ENCODE measurements at places on chromosomes 6 and 20.
A peak's percentile ranks its signal among the peaks of the same experiment; 100 is the strongest.

DNA sequence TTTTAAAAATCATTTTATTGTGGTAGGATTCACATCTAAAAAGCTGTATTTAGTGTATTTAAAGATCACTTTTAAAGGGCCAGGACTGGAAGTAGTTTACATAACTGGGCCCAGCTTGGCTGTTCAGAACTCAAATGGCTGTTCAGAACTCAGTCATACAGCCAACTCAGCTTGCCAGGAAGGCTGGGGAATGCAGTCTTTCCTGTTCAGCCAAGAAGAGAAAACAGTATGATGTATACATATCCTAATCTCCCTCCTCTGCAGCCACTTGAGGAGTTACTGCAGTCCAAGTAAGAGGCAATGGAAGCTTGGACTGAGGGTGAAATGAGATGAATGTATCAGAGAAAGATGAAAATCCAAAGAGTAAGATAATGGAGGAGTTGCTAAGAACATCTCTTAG, 24.6 kb downstream of the DSTN start:
- DNase-seq: peak; percentile 68

DNA sequence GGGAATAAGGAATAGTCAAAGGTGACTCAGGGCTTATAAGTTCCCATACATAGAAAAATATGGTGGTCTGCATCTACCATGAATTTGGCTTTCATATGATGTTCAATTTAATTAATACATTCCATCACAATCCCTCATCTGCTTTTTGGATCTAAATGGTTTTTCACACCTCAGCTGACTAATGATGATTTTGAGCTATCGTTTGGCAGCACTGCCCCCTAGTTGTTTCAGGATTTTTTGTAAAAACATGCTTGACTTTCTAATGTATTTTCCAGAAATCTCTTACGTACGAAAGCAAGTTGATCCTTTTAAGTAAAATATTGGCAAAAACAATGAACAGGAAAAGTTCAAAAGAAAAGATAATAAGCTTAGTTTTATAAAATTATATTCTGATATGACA, 408.6 kb upstream of the ADGRB3 start:
- DNase-seq: no peak

GRCh38 chr6:36283608-36284007, 13.7 kb downstream of the PNPLA1 start:
- no peak for DNase-seq

GRCh38 chr6:110543106-110543505, 66.7 kb upstream of the SLC22A16 start:
- DNase-seq: no peak

DNA sequence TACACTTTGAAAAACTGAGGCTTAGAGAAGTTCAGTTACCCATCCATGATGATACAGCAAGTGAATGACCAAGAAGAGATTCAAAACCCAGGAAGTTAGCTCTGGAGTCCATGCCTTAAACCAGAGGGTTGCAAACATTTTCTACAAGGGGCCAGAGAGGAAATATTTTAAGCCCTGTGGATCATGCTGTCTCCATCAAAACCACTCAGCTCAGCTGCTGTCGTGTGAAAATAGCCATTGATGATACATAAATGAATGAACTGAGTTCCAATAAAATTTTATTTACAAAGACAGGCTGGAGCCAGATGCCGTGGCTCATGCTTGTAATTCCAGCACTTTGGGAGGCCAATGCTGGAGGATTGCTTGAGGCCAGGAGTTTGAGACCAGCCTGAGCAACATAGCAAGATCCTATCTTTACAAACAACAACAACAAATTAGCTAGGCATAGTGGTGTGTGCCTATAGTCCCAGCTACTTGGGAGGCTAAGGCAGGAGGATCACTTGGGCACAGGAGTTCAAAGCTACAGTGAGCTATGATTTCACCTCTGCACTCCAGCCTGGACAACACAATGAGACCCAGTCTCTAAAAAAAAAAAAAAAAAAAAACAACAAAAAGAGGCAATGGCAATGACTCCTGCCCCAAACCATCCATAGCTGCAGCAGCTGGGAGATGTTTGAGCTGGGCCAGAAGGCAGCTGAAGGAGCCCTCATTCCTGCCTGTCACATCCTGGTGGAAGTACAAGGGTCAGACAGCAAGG, 44.1 kb upstream of the RIN2 start:
- DNase-seq: no peak

DNA sequence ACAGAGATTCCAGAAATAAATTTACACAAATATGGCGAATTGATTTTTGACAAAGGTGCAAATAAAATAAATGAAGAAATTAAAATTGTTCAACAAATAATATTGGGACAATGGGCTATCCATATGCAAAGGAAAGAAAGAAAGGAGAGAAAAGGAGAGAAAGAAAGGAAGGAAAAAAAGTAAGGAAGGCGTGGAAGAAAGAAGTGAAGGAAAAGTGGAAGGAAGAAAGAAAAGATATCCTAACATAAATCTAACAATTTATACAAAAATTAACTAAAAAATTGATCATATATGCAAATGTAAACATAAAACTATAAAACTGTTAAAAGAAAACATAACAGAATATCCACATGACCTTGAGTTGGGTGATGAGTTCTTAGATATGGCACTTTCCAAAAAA, 78.7 kb upstream of the ZNF184 start:
- no peak for DNase-seq

- no peak for DNase-seq
Observed at GRCh38 chr6:31689249-31690110, 8.6 kb upstream of the LY6G5C start.

DNA sequence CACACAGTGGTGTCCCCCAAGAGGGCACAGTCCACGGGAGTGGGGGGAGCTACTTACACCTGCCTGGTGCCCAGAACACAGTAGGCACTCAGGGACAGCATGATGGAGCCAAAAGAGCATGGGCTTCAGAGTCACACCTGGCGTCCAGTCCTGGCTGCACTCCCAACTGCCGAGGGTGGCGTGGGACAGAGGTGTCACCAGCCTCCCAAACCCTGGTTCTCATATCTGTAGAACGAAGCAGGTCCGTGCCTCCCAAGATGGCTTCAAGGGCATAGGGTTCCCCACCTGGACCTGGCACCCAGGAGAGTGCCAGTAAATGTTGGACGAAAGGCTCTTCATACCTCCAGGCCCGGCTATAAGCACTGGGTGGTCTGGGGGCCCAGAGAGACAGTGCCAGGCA, 8.9 kb downstream of the HRH3 start:
- no peak for DNase-seq

- peak; percentile 71 for DNase-seq
Observed at GRCh38 chr20:44642203-44643153, 9.0 kb downstream of the ADA start.

GRCh38 chr20:62704341-62704948, 4.2 kb upstream of the NTSR1 start:
- DNase-seq: peak; percentile 86

DNA sequence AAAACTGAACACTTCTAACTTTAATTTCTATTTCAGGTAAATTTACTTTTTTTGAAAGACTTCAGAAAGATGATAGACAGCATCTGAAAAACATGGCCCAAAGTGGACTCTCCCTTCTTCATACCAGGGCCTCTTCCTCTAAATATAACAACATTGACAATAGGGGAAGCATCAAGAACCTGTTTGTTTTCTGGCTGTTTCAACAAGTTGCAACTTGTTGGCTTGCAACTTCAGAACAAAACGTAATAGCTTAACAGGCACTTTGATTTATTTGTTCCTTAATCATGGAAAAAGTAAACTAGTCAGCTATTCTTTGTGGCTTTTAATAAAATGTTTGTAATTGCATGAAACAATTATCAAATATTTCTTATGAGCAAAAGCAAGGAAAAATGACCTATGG, 34.3 kb downstream of the RGS17 start:
- no peak for DNase-seq

- no peak for DNase-seq
Observed at GRCh38 chr6:21271428-21272155, 322.0 kb upstream of the SOX4 start.

GRCh38 chr6:163460307-163460782, 45.8 kb downstream of the QKI start:
- peak; percentile 16 for DNase-seq

DNA sequence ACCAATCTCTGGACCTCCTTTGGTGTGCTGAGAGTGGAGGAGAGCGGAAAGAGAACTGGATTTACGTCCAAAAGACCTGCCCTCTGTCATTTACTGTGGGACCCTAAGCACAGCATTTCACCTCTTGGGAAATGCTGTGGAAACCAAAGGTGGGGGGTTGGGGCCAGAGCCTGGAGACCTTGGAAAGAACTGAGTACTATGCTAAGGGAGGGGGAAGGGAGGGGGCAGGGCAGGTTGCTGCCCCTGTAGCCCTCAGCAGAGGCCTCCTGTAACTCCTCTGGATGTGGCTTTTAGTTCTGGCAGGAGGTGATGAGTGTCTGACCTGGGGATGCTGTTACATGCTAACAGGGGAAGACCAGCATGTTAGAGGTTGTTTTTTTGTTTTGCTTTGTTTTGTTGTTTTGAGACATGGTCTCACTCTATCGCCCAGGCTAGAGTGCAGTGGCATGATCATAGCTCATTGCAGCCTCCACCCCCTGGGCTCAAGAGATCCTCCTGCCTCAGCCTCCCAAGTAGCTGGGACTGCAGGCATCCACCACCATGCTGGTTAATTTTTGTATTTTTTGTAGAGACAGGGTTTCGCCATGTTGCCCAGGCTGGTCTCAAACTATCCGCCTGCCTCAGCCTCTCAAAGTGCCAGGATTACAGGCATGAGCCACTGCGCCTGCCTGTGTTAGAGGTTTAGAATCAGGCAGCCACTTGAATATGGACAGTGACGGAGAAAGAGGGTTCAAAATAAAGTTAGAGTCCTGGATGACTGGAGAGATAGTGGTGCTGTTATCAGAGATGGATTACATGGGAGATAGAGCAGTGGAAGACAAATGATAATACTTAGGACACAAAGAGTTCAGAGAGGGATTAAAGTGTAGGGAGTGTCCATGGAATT, 18.4 kb upstream of the PARD6B start:
- DNase-seq: no peak

DNA sequence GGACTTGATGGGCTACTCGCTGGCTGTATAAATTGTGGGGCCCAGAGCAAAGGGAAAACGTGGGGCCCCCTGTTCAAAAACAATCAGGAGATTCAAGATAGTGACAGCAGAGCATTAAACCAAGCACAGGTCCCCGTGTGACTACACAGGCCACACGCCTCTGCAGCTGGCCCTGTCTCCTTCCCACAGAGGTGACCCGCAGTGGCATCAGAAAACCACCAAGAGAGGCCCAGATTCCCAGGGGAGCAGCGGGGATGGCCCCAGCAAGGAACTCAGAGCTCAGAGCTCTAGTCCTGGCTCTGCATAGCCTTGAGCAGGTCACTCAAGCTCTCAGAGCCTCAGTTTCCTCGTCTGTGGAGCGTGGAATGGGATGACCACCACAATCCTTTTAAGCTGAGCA, 57.6 kb downstream of the CPNE5 start:
- DNase-seq: no peak

DNA sequence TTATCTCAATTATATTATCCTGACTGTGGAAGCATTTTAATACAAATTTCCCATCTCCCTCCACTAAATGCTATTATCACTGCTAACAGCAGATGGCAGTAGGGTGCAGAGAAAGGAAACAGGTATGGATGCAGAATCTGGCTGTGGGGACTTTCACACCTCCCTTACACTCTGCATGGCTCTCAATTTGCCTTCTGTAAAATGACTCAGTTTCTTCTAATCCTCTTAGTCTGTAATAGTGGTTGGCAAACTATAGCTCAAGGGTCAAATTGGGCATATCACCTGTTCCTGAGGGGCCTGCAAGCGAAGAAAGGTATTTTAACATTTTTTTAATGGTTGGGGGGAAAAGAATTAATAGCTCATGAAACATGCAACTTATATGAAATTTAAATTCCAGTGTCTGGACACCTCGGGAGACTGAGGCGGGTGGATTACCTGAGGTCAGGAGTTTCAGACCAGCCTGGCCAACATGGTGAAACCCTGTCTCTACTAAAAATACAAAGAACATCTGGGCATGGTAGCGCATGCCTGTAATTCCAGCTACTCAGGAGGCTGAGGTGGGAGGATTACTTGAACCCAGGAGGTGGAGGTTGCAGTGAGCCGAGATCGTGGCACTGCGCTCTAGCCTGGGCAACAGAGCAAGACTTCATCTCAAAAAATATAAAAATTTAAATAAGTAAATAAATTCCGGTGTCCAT, 83.5 kb downstream of the ZMYND8 start:
- peak; percentile 80 for DNase-seq

- DNase-seq: no peak
Observed at GRCh38 chr20:22353586-22353985, 230.8 kb downstream of the FOXA2 start.

DNA sequence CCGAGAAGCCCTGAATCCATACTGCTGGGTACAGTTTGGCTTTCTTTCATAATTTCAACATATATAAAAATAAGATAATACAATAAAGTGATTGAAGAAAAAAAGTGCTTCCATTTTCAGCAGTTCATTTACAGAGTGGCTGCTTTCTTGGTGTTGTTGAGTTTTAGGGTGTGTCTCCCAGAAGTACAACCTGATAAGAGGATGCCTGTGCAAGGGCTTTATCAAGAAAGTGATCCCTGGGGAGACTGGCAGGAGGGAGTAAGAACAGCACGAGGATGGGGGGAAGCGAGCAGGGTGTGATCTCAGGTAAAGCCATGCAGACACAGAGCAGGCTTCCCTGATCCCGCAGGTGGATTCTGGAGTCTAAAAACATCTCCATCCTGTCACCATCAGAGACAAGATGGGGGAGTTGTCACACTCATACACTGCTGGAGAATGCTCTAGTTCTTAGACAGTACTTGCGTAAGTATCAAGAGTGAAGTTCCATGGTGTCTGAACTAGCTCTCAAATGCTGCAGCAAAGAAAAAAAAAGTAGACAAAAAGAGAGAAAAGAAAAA, 395.9 kb downstream of the CDH26 start:
- no peak for DNase-seq

- DNase-seq: no peak
Observed at GRCh38 chr6:114941078-114941477, 598.3 kb upstream of the HS3ST5 start.

DNA sequence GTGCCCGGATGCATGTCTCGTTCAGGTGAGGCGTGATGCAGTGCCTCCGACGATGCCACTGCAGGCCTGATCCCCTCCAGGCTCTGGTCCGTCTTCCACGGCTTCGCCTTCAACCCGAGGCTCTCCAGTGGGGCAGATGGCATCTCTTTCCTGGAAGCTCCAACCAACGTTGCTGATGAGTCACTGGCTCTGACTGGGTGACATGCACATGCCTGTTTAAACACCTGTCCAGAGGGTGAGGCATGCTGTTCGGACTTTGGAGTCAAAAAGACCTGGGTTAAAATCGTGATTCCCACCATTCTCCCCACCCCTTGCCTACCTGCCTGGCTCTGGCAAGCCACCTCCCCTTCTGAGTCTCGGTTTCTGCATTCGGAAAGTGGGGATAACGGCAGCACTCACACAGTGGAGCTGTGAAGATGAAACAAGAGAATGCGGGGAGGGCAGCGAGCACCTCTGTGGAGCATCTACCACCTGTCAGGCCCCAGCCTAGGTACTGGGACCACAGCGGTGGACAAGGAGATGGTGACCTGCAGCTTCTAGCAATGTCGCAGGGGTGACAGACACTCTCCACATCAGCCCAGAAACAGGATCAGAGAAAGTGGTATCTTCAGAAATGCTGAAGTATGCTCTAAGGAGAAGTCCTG, 8.5 kb upstream of the EDN3 start:
- no peak for DNase-seq
